ENCODE measurements at places on chromosomes 5 and 9. TPM values are rescaled to one million over a fixed set of nuclear protein-coding genes. Genes with fewer than 3 reads are reported as not detected.
A peak's percentile ranks its signal among the peaks of the same experiment; 100 is the strongest.

DNA sequence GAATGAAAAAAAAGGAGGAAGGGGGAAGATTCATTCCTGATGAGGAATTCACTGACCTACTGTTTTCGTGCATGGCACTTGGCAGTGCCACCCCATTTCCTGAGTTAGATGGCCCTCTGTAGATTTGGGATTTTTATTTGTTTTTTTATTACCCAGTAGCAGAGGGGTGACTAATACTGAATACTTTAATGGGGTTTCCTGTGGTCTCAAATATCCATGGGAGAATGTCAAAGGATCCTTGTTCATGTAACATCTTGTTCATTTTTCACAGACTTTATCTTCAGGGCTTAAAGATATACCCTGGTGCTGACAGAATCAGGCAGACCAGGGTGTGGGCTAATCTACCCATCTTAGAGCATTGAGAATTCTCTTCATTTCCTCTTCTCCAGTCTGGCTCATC lies 93.0 kb downstream of the MAMDC2 start:
- DNase-seq = peak; percentile 54

GRCh38 chr9:107213561-107214028 lies 69.5 kb upstream of the RAD23B start:
- peak; percentile 91 for DNase-seq

- no peak for DNase-seq
These were observed 53.4 kb upstream of the PAM start for GRCh38 chr5:102701748-102702147.

DNA sequence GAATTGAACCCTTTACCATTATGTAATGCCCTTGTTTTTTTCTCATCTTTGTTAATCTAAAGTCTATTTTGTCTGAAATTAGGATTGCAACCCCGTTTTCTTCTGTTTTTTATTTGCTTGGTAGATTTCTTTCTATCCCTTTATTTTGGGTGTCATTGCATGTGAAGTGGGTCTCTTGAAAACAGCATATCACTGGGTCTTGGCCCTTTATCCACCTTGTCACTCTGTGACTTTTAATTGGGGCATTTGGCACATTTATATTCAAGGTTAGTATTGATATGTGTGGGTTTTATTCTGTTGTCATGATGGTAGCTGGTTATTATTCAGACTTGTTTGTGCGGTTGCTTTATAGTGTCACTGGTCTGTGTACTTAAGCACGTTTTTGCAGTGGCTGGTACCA lies 117.4 kb upstream of the MARCHF11 start:
- DNase-seq = no peak

Gene FRRS1L
- total RNA-seq = not detected

Gene CYLC2
- not detected for total RNA-seq

Gene SLC36A3
- not detected for total RNA-seq

Gene LPAR1
- 90.8 TPM for total RNA-seq

All from GM23248 (cell line).